ENCODE measurements at places on chromosomes 3 and 15.

DNA sequence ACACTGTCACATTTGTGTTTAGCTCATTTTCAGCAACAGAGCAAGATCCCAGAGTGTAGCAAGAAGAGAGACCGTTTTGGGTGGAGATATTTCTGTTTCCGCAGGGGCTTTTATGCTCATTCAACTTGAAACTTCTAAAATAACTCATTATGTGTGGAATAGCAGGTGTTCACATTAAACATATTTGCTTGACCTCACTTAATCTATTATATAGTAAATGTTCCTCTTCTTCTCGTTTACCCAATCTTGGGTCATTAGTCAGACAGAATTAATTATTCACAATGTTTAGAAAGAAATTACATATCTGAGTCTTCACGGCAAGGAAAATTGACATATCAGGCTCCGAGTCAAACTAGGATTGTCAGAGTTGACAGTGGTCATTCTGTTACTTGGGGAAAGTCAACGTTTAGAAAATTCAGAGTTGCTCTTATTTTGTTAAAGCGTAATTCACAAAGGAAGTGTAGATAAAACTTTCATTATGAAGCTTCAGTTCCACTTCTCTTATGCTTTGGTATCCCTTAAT, 222.9 kb downstream of the TPRG1 start:
- DNase-seq: no peak

- DNase-seq: no peak
These were observed 1458.4 kb upstream of the CADM2 start for GRCh38 chr3:83500422-83500821.

- DNase-seq: no peak
These were observed 48.0 kb upstream of the MEX3B start for GRCh38 chr15:82093774-82094211.

GRCh38 chr3:189898559-189899153, 222.0 kb downstream of the P3H2 start:
- no peak for DNase-seq

DNA sequence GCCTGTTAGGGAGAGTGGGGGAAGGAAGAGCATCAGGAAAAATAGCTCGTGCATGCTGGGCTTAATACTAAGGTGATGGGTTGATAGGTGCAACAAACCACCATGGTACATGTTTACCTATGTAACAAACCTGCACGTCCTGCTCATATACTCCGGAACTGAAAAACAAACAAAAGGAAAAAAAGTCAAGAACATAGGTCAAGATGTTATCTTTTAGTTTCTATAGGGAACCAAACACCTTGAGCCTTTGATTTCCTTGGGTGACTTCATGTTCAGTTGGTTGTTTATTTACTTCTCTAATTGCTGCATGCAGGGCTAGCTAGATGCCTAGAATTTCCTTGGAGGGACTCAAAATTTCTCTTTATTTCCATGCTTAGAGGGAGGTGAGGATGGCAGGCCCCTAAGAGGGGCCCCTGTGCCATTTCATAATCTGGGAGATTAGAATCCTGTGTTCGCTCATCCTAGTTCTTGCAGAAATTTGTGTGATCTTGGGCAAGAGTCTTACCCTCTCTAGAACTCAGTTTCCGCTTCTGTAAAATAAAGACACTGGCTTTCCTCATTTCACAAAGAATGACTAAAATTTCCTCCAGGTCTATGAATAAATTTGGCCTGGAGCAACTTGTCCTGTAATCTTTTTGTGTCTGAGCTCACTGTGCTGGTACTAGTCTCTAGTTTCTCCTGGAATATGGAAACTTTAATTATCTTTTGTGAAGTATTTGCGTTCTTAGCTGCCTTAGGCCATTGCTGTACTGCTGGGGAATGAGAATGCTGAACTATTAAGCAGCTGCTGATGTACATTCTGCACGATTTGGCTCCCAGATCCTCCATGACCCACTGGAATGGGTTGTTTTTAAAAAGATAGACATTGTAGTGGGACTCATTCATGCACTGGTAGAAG, 457.5 kb downstream of the EDEM1 start:
- no peak for DNase-seq

- no peak for DNase-seq
These were observed 34.6 kb upstream of the AEN start for GRCh38 chr15:88586401-88587162.

- DNase-seq: no peak
These were observed 36.6 kb upstream of the POMGNT2 start for GRCh38 chr3:43142472-43142871.

- DNase-seq: no peak
These were observed 2.0 kb downstream of the MST1R start for GRCh38 chr3:49901366-49902339.

DNA sequence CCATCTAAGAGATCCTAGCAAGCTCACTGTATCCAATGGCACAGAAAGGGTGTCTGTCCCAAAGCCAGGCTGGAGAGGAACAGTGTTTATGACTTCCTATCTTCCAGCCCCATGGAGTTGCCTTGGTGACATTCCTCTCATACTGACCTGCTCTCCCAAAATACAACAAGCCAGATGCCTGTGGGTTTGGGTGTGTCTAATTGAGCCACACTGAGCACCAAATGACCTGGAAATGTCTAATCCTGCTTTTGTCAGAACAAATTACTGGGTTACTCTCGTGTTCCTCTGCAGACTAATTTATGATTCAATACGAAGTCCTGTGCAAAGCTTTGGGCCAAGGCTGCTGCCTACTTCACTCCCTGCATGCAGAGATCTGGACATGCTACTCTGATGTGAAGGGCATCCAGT, 98.1 kb upstream of the STRIT1 start:
- no peak for DNase-seq
